NCI-H187 treated with DMSO at 0.1 percent for 48 hours (cell line): ENCODE measurements at places on chromosomes 16 and 17.

GRCh38 chr17:27968206-27968732, 74.2 kb upstream of the NLK start:
- no peak for DNase-seq

GRCh38 chr16:88533381-88533917, 36.8 kb upstream of the ZC3H18 start:
- no peak for DNase-seq

DNA sequence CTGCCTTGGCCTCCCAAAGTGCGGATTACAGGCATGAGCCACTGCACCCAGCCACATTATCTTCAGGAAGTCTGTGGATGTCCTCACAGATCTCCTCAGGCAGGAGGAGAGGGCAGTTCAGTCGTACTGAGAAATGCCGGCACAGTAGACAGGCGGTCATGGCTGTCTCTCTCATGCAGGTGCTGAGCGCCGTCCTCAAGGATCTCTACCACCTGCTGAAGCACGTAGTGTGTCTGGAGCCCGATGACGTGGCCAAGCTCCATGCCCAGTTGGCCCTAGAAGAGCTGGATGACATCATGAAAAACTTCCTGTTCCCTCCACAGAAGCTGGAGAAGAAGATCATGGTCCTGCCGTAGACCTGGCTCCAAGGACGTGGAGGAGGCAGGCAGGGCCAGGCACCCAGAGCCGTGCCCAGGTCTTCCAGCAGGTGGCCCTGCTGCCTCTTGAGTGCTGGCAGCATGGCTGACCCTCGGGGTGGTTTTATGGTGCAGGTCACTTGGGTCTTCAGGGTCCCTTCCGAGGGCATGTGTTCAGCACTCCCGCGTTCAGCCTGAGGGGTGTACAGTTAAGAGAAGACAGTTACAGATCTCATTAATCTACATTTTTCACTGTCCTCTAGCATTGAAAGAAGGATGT, 22.0 kb upstream of the HAS3 start:
- no peak for DNase-seq

DNA sequence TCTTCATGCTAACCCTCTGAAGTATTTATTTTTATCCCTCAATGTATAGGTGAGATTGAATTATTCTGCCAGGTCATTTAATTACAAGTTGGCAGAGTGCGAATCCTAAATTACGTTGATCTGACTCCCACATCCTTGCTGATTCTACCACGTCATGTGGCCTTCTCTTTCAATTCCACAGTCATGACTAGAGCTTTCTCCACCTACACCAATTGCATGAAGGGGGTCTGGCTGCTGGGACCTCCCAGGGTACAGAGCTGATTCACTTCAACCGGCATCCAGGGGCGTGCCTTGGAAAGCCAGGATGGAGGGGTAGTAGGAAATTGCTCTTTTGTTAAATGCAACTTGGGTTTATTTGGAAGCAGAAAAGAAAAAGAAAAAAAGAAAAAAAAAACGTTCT, 41.1 kb upstream of the CDH13 start:
- DNase-seq: no peak
